ENCODE measurements at places on chromosomes 13 and 19.

DNA sequence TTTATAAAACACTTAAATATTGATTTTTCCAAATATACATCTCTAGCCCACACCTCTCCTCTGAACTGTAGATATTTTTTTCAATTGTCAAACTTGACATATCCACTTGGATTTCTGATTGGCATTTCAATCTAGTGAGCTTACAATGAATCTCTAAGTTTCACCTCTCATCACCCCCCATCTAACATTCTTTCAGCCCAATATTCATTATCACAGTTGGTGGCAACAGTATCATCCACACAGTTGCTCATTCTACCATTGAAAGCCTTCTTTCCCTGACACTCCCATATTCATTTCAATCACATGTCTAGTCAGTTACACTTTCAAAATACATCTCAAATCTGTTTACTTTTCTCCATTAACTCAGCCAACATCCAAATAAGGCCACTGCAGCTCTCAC, 385.2 kb downstream of the PCDH20 start:
- DNase-seq: no peak

GRCh38 chr19:1060689-1061088, 6.3 kb upstream of the ARHGAP45 start:
- no peak for DNase-seq

GRCh38 chr13:31437975-31438374, 238.2 kb downstream of the B3GLCT start:
- DNase-seq: no peak

DNA sequence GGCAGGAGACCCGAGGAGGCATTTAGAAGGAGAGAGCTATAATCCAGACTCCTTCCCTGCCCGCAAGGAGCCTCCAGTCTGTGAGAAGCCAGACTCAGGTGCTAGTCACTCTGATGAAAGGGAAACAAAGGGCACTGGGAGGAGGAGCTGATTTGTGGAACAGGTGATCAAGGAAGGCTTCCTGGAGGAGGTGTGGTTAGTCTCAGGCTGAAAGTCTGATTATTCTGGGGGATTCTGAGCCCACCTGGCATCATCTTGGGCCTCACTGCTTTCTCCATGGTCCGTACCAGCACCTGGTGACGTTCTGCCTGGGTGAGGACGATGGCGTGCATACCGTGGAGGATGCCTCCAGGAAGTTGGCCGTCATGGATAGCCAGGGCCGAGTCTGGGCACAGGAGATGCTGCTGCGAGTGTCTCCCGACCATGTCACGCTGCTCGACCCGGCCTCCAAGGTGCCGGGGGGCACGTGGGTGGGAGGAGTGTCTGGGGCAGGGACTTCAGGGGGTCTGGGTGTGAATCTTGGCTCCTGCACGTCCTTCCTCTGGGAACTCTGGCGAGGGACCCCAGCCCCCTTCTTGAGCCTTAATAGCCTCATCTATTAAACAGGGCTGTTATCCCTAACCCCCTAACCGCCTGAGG, 3.9 kb downstream of the EPS8L1 start:
- DNase-seq: no peak

DNA sequence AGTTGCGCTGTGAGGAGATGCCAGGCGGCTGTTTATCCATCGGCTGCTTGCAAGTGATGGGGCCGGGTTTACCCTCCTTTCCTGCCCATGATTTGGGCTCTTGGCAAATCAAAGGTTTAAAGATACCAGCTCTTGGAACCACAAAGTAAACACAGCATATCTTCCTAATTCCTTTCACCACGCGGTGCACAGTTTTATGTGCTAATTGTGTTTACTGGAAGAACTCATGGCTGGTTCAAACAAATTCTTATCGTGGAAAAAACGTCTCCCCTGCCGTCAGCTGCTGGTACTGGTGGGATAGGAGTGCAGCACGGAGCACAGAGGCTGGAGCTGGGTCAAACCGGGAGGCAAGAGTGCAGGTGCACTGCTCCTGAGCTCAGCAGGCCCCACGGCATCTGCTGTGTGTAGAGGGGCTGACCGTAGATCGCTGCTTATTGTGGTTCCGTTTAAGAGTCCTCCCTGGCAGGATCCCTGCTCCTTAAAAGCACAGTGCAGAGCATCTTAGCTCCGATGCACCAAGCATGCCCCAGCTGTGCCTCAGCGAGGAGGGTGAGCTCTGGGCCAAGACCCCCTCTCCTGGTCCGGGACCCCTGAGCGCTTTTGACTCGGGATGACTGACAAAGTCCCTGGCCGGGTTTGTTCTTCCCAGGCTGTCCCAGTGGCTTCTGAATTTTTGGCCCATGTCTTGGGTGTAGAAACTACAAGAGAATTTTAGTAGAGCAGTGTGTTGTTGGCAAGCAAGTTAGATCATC, 51.3 kb upstream of the GAS6 start:
- DNase-seq: no peak

DNA sequence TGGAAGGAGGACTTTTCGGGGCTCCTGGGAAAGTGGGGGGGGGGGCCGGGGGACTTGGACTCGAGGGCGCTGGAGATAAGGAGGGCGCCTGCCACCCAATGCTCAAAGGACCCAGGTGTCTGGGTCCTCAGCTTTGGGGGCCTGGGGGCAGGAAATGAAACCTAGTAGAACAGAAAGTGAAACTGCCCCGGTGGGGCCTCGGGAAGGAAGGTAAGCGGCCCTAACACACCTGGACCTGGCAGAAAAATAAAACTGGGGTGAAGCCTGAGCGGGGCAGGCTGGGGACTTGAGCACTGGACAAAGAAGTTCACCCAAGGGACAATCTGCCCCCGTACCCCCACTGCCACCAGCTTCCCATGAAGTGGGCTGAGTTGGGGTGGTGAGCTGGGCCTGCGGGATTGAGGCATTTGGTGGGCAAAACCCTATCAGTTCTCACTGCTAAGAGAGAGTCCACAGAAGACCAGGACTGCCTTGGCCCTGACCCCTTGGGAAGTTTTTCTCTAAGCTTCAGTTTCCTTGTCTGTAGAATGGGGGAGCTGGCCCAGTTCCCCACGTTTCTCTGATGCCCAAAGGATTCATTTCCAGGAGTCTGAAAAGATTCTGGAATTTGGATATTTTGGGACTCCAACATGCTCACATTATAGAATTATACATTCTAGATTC, 2.3 kb downstream of the PRKD2 start:
- DNase-seq: no peak

DNA sequence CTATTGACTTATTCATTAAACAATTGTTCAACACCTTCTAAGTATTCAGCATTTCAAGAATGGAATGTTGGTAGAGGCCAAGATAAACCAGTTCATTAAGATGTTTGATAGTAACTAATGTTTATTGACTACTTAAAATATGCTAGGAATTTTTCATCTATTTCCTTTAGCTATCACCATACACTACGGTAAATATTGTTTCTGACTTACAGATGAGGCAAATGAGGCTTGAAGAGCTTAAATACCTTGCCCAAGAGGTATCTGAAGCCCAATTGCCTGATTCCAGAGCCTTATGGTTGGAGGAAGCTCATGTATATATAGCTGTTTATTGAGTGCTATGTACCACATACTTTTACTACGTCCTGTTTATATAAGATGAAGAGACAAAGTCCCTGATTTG, 286.2 kb downstream of the NDFIP2 start:
- no peak for DNase-seq

DNA sequence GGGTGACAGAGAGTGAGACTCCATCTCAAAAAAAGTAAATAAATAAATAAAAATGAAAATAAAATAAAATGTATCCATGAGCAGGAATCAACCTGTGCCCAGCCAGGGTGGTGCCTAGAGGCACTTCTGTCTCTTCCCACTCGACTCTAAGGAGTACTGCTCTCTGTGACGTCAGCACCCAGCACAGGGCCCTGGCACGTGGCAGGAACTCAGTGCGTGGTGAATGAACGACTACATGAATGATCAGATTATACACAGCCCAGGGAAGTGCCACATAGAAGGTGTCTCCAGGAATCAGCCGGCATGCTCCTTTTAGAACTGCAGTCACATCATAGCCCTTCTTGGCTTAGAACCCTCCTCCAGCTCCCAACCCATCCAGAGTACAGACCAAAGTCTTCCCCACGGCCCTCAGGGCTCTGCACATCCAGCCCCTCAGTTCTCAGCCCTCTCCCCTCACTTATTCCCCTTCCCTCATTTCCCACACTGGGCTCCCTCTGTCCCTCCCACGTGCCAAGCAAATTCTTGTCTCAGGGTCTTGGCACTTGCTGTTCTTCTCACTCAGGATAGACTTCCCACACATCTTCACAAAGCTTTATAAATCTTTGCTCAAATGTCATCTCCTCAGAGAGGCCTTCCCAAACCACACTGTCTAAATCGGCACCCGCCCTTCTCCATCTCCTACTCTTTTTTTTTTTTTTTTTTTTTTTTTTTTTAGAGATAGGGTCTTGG, 4.2 kb downstream of the CLIP3 start:
- DNase-seq: no peak

DNA sequence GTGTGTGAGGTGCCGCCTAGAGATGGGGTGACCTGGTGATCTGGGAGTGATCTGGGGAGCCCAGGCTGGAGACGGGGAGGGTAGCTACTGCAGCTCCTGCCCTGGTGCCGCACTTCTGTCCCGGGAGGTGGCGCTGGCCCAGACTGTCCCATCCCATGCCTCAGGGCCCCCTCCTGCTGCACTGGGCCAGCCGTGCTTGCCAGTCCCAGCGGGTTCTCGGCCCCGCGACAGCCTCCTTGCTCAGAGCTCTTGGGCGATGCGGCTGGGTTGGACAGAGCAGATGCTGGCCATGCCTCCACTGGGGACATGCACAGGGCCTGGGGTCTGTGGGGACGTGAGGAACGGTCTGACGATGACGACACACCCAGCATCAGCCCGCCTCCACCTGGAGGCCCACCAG, 2.5 kb downstream of the RAX2 start:
- no peak for DNase-seq

DNA sequence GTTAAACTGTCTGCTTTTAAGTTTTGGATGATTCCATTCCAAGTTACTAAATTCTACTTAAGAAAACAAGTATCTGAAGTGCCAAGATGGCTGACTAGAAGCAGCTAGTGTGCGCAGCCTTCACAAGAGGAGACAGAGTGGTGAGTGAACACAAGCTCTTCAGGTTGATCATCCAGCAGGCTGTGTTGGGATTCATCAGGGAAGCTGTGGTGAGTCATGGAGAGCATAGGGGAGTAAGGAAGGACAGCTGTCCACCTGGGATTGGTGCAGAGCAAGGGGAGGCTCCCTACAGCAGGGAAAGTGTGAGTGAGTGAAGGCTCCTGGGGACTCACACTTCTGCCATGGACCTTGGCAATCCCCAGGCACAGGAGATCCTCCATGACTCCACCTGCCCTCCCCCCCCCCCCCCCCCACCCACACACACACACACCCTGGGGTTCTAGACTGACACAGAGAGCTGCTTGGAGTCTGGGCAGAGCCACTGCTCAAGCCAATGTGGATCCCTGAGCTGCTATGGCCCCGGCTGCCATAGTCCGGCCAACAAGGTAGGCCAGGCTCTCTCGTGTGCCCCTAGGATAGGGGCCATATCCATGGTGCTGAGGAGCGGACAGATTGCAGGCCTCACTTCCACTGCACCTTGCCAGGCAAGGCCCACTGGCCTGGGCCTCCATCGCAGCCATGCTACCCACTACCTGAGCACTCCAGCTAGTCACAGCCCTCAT, 23.5 kb downstream of the SLC25A15 start:
- DNase-seq: no peak

- no peak for DNase-seq
Observed at GRCh38 chr19:10724573-10725071, 6.7 kb downstream of the DNM2 start.

DNA sequence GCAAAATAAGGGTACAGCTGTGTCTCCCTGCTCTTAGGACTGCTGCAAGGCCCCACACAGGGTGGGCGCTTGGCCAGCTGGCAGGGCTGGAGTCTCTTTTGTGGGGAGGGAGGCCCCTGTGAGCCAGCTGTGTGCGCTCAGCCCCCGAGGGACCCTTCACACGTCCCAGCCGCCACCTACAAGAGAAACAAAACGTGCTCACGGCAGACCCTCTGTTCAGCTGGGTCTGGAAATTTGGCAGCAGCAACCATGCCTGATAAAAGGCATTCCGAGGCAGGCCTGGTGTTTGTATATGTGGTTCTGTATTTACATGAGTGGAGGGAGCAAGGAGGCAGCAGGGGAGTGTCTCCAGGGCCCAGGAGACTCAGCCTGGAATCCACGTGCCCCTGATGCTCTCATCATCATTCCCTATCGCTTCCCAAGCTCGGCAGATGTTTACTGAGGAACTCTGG, 49.7 kb downstream of the CRTC1 start:
- DNase-seq: no peak

Measured in KBM-7 (cell line).